ENCODE measurements at places on chromosomes 2 and 18. TPM values are rescaled to one million over a fixed set of nuclear protein-coding genes. Genes with fewer than 3 reads are reported as not detected.

The PELI1 gene
- 2.4 TPM for total RNA-seq

The HOXD9 gene
- total RNA-seq, result not detected

The IL36A gene
- total RNA-seq, result not detected

The COX5B gene
- total RNA-seq, result 436 TPM

The SAG gene
- not detected for total RNA-seq

The ANKRD30BL gene
- total RNA-seq, result not detected
